ENCODE measurements at places on chromosomes 7 and 10. TPM values are rescaled to one million over a fixed set of nuclear protein-coding genes. Genes with fewer than 3 reads are reported as not detected.

CDK14 gene
- 36.7 TPM for total RNA-seq

TMEM196 gene
- total RNA-seq, result 0.04 TPM

PIK3AP1 gene
- total RNA-seq, result 2.3 TPM

CHST3 gene
- 12.3 TPM for total RNA-seq

FLNC gene
- 339 TPM for total RNA-seq

NKX1-2 gene
- not detected for total RNA-seq

RPEL1 gene
- not detected for total RNA-seq

TRIM4 gene
- total RNA-seq, result 16.5 TPM

SYPL1 gene
- total RNA-seq, result 31.3 TPM

DNA sequence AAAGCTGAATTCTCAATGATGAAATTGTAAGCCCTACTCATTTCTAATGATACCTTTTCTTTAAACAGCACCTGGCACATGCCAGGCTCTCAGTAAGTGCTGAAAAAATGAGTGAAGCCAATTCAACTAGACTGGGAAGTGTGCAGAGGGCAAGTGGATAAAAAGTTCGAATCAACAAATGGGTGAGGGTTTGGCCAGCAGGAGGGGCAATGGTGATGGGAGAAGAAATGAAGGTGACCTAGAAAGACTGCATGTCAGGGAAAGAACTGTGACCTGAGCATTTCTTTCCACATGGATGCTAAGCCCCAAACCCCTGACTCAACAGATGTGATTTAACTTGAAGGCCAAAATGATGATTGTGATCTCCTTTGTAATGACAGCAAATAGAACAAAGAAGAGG is 54.6 kb downstream of the DKK1 start:
- H3K4me1 ChIP-seq, result no peaks in the 10 kb centered on the region
- DNase-seq, result no peak
- H3K36me3 ChIP-seq, result no peaks in the 10 kb centered on the region
- no peak overlapping the region for H3K27ac ChIP-seq

GRCh38 chr10:14549496-14549895 is 218.8 kb upstream of the FRMD4A start:
- DNase-seq, result no peak
- H3K27me3 ChIP-seq, result no peaks in the 10 kb centered on the region
- no peaks in the 10 kb centered on the region for H3K36me3 ChIP-seq
- no peaks in the 10 kb centered on the region for H3K4me1 ChIP-seq
- no peak overlapping the region for H3K27ac ChIP-seq

- peaks cover 2% of the 10 kb centered on the region for H3K27me3 ChIP-seq
- H3K36me3 ChIP-seq, result no peaks in the 10 kb centered on the region
- H3K27ac ChIP-seq, result peak overlapping the region; percentile 97
- DNase-seq, result peak; percentile 54
These were observed 1.4 kb upstream of the CTBP2 start for GRCh38 chr10:125161707-125162119.

DNA sequence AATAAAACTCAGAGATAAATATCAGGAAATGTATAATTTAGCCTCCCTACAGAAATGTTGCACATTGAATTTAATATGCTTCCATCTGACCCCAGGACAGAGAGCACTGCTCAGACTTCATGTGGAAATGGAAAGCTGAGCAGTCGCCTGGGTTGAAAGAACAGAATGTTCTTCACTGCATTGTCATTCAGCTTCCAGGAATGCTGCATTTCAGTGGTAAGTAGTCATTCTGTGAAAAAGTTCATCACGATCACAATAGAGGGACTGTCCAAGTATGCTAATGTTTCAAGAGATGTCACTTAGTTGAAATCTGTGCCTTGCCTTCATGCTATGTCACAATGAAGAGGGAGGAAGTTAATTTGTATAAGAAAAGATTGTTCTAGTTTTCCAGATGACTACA is 147.3 kb downstream of the NRCAM start:
- no peak overlapping the region for H3K27ac ChIP-seq
- H3K27me3 ChIP-seq, result no peaks in the 10 kb centered on the region
- no peak overlapping the region for H3K4me3 ChIP-seq

DNA sequence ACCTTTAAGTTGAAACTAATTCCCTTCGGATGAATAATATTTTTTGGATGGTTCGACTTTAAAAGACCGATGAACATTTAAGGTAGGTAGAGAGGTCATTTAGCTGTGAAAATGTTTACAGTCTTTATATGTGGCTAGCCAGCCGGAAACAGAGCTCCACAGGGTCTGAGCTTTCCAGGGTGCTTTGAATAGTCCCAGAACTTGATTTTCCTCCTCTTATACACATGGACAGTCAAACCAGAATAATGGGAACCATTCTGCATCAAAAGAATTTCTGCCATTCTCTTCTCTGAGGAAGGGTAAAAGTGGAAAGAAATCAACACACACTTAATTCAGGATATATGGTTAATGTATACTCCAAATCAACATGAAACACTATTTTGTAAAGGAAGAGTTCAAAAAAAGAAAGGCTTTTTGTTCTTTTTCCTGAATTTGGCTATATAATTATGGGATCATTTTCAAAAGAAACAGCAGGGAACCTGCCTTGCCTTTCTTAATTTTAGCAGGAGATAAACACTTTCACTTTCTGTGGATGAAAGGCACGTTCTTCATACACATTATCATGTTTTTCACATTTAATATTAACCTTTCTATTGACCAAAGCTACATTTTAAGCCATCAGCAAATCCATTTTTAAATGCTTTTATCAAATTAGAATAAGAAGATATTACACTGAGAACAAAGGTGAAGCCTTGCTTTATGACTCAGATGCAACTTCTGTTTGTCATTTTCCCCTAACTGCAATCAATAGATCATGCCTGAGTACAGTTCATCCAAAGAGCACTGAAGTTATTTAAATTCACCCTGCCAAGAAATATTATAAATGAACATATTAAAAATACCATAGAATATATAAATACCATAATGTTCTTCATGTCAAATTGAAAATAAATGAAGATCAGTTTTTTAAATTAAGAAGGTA is 307.3 kb downstream of the THSD7A start:
- H3K36me3 ChIP-seq, result no peaks in the 10 kb centered on the region
- DNase-seq, result no peak
- H3K27ac ChIP-seq, result no peak overlapping the region
- no peaks in the 10 kb centered on the region for H3K27me3 ChIP-seq

DNA sequence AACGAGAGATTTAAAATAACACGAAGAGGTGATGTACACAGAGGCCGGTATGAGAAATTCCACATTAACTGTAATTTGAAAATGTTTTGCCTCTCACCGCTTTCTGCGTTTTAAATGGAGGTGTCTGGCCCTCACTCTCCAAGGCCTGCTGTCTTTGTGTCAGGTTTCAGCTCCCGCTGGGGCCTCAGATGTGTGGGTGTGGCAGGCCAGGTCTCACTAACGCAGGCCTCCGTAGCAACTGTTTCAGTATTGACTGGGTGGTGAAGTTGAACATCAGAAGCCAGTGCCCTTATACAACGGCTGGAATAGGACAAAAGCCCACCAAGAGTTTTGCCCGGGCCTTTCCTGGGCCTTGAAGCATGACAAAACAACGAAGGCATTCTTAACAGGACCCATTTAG is 303.1 kb downstream of the ADARB2 start:
- H3K27ac ChIP-seq, result no peak overlapping the region
- H3K4me1 ChIP-seq, result no peaks in the 10 kb centered on the region
- no peak overlapping the region for H3K4me3 ChIP-seq
- DNase-seq, result no peak

DNA sequence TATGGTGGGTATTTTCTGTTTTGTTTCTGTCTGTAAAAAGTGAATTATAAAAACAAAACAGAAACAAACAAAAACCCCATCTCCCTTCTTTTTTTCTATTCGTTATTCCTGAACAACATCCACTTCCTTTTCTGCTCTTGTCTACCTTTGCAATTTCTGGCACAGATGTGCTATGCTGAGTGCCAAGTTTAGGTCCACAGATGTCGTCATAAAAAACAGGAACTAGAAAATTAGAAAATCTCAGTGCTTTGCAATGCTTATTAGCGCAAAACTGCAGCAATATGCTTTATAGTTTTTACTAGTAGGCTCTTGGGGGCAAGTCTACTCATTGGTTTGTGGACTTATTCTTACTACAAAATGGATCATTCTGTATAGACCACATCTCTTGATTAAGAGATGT is 94.2 kb upstream of the PRKCQ start:
- DNase-seq, result peak; percentile 85
- peaks cover 6% of the 10 kb centered on the region for H3K4me1 ChIP-seq
- no peaks in the 10 kb centered on the region for H3K27me3 ChIP-seq

GRCh38 chr7:44769376-44769775 is 20.7 kb downstream of the ZMIZ2 start:
- H3K36me3 ChIP-seq, result peaks cover 36% of the 10 kb centered on the region
- H3K4me1 ChIP-seq, result peaks cover 45% of the 10 kb centered on the region
- no peaks in the 10 kb centered on the region for H3K27me3 ChIP-seq
- no peak overlapping the region for H3K4me3 ChIP-seq
- peak overlapping the region; percentile 95 for H3K27ac ChIP-seq

DNA sequence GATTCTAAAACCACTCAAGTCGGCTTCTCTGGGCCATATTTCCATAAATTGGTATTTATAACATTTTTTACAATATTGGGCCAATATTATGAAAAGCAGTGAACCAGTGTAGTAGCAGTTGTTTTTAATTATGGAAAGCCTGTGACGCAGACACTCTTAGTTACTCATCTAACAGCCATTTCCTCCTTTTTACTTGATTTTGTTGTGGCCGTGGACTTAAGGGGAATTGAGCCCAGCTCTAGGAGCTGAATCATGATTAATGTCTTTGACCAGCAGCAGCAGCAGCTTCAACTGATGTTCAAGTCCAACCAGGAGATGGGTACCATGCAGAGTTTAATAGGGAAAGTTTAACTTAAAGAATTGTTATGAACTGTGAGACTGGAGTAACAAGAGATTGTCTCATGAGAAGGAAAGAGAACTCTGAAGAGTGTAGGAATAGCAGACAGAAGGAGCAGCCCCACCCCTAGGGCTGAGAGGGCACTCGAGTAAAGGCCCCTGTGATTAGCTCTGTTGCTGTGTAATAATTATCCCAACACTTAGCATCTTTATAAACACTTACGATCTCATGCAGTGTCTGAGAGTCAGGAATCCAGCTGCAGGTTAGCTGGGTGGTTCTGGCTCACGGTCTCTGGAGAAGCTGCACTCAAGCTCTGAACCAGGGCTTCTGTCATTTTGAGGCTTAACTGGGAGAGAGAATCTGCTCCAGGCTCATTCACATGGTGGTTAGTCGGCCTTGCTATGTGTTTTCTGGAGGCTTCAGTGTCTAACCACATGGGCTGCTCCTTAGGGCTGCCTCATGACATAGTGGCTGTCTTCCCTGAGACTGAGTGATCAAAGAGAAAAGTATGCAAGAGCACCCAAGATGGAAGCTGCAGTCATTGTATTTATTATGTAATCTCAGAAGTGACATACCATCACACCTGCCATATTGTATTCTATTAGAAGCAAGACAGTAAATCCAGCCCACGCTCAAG is 4.6 kb downstream of the LANCL2 start:
- H3K27me3 ChIP-seq, result no peaks in the 10 kb centered on the region
- H3K36me3 ChIP-seq, result peaks cover 2% of the 10 kb centered on the region
- H3K27ac ChIP-seq, result no peak overlapping the region
- peaks cover 10% of the 10 kb centered on the region for H3K4me1 ChIP-seq
- no peak overlapping the region for H3K4me3 ChIP-seq

DNA sequence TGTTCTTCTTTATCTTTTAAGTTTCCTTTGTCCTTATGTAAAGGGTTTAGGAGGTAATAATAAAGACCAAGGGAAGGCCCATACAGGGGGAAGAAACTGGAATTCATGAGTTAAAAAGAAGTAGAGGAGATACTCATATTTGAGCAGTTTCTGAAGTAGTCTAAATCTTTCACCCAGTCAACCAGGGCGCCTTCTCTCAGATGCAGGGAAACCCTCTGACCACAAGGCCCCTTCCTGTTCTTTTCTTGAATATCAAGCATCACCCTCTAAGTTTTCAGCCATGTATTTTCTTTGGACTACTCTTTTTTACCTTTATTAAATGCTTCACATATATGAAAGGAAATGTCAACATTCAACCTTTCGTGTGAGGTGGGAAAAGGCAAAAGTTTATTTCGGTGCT is 630.8 kb downstream of the SUGCT start:
- H3K36me3 ChIP-seq, result no peaks in the 10 kb centered on the region
- no peaks in the 10 kb centered on the region for H3K27me3 ChIP-seq
- no peak overlapping the region for H3K4me3 ChIP-seq

- H3K4me1 ChIP-seq, result no peaks in the 10 kb centered on the region
- DNase-seq, result no peak
- H3K36me3 ChIP-seq, result no peaks in the 10 kb centered on the region
These were observed 190.0 kb upstream of the VWC2 start for GRCh38 chr7:49583440-49583839.

DNA sequence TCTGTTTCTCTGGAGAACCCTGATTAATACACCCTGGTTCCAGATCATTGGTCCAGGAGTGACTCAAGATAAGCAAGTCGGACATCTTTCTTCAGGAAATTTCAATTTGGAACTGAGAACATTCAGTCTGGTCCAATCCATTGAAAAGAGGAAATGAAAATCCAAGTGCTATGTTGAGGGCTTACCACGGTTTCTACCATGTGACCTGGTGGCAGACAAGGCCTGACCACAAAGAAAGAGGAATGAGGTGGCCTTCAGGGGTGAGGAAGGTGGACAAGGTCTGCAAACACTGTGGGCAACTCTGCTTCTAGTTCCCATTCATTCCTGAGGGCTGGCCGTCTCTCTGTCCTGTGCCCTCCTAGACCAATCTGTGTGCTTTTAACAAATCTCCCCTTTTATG is 149.2 kb upstream of the GHITM start:
- no peak overlapping the region for H3K4me3 ChIP-seq
- H3K27me3 ChIP-seq, result no peaks in the 10 kb centered on the region
- no peaks in the 10 kb centered on the region for H3K36me3 ChIP-seq
- DNase-seq, result peak; percentile 32
- H3K27ac ChIP-seq, result no peak overlapping the region

GRCh38 chr10:133405844-133406527 is 12.0 kb downstream of the MTG1 start:
- no peaks in the 10 kb centered on the region for H3K27me3 ChIP-seq
- H3K4me1 ChIP-seq, result no peaks in the 10 kb centered on the region
- DNase-seq, result no peak
- no peak overlapping the region for H3K27ac ChIP-seq
- H3K4me3 ChIP-seq, result no peak overlapping the region

DNA sequence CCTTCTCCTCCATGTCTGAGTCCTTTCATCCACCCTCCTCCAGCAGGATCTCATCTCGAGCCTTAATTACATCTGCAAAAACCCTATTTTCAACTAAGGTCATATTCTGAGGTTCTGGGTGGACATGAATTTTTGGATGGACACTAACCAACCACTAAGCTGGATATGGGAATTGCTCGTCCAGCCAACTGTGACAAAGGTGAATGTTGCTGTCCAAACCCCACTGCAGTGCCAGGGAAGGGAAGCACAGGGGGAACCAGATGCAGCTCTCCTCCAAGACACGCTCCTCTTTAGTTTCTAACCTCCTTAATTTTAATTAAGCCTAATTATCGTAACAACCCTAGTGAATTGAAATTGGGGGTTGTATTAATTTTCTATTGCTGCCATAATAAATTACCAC is 65.1 kb upstream of the EBF3 start:
- H3K36me3 ChIP-seq, result no peaks in the 10 kb centered on the region
- H3K27ac ChIP-seq, result no peak overlapping the region
- H3K4me1 ChIP-seq, result peaks cover 18% of the 10 kb centered on the region
- DNase-seq, result no peak
- H3K27me3 ChIP-seq, result no peaks in the 10 kb centered on the region
- H3K4me3 ChIP-seq, result no peak overlapping the region
